Lower lobe of right lung (tissue), 2 donors: ENCODE measurements at places on chromosomes 11 and 22. TPM values are rescaled to one million over a fixed set of nuclear protein-coding genes. Genes with fewer than 3 reads are reported as not detected.
A peak's percentile ranks its signal among the peaks of the same experiment; 100 is the strongest.

DNA sequence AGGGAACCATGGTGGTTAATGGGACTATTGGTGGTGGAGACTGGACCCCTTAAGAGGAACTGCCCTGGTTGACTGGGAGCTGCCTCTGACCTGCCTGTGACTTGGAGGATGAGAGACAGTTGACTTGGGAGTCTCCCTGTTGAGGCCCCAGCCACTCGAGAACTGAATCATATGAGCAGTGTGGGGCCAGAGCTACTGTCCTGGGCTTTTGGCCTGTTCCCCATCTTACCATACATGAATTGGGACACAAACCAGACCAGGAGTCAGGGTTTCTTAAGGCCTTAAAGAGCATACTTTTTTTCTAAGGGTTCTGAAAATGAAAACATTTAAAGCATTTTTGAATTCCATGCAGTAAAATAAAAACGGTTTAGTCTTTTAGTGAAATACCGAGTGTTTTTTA is 92.8 kb downstream of the TEAD1 start:
- H3K4me1 ChIP-seq, result peaks cover 21% of the 10 kb centered on the region
- H3K4me3 ChIP-seq, result no peak overlapping the region
- H3K27ac ChIP-seq, result peak overlapping the region; percentile 14
- H3K36me3 ChIP-seq, result peaks cover 18% of the 10 kb centered on the region

DNA sequence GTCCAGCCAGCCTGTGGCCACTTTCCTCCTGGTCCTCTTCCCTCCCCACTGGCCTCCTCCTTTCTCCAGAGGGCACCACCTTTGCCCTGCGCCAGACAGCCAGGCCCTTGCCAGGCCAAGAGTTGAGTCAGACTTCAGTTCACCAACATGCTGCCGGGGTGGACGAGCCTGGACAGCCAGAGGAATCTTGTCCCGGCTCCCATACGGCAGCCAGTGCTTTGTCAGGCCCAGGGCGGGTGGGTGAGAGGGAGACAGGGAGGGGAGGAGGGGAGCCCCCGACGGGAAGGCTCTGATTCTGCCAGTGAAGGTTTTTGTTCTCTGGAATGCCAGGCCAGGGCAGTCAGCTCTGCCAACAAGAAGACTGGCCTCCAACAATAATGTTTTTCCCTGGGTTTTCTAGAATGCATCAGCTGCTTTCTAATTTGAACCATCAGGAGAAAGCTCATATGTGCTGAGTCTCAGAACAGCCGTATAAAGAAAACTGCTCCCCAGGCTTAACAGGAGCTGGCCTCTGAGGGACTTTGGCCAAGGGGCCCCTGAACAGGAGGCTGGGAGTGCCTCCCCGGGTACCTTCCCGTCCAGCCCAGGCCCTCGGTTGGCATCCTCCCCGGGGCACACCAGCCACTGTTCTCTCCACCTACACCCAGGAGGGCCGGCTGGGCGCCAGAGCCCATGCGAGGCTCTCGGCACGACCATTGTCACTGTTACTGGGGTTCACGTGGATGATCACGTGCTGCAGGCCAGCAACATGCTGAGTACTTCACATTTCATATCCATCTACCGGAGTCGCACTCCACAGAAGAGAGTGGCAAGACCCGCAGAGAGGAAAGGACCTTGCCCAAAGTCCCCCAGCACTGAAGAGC is 28.6 kb downstream of the LIF start:
- no peaks in the 10 kb centered on the region for H3K27me3 ChIP-seq
- H3K4me3 ChIP-seq, result no peak overlapping the region
- no peak for DNase-seq
- H3K36me3 ChIP-seq, result no peaks in the 10 kb centered on the region
- H3K27ac ChIP-seq, result no peak overlapping the region

GRCh38 chr11:33515347-33515746 is 185.3 kb downstream of the C11orf91 start:
- no peaks in the 10 kb centered on the region for H3K4me1 ChIP-seq
- no peak overlapping the region for H3K4me3 ChIP-seq
- DNase-seq, result no peak
- no peaks in the 10 kb centered on the region for H3K36me3 ChIP-seq
- no peak overlapping the region for H3K27ac ChIP-seq

AMPD3 gene
- total RNA-seq, result 9.8 TPM

DNA sequence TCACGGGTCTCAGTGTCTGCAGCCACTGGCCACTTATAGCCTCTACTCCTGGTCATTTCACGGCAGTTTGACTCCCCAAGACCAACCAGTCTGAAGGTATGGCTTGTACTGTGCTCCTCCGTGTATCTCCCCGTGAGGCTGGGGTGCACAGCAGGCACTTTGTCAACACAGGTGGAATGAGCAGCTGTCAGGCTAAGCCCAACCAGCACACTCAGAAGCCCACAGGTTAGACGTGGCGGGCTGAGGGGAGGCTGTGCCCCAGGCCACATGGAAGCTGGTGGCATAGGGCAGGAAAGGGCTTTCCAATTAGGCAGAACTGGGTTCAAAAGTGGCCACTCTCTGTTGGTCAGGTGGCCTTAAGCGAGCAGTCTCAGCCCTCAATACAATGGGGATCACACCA is 7.0 kb downstream of the TP53I11 start:
- H3K27me3 ChIP-seq, result no peaks in the 10 kb centered on the region
- peaks cover 11% of the 10 kb centered on the region for H3K36me3 ChIP-seq
- peak overlapping the region; percentile 11 for H3K27ac ChIP-seq

DNA sequence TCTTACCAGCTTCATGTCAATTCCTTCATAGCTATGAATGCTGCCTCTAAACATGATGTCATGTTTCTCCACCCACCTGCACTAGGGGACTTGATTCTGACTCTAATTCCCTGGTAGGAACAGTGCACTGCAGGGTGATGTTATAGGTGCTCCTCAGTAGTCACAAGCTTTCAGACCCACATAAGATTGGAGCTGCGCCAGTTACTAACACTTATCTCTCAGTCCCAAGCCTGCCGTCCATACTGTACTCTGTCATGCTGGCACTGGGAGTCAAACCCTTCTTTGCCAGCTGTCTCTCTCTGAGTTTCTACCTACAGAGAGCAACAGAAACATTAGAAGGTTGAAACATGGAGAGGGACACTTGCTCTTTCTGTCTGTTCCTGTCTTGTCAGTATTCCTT is 5.5 kb downstream of the OR56A1 start:
- no peaks in the 10 kb centered on the region for H3K4me1 ChIP-seq
- no peak overlapping the region for H3K27ac ChIP-seq
- H3K36me3 ChIP-seq, result no peaks in the 10 kb centered on the region

GRCh38 chr11:17471501-17471900 is 5.1 kb downstream of the ABCC8 start:
- H3K4me1 ChIP-seq, result no peaks in the 10 kb centered on the region
- DNase-seq, result no peak
- H3K27ac ChIP-seq, result no peak overlapping the region
- H3K4me3 ChIP-seq, result no peak overlapping the region
- peaks cover 29% of the 10 kb centered on the region for H3K27me3 ChIP-seq
- H3K36me3 ChIP-seq, result no peaks in the 10 kb centered on the region

WBP2NL gene
- 1.9 TPM for total RNA-seq
